RPMI7951 (cell line): ENCODE measurements at places on chromosomes 3 and 15.

DNA sequence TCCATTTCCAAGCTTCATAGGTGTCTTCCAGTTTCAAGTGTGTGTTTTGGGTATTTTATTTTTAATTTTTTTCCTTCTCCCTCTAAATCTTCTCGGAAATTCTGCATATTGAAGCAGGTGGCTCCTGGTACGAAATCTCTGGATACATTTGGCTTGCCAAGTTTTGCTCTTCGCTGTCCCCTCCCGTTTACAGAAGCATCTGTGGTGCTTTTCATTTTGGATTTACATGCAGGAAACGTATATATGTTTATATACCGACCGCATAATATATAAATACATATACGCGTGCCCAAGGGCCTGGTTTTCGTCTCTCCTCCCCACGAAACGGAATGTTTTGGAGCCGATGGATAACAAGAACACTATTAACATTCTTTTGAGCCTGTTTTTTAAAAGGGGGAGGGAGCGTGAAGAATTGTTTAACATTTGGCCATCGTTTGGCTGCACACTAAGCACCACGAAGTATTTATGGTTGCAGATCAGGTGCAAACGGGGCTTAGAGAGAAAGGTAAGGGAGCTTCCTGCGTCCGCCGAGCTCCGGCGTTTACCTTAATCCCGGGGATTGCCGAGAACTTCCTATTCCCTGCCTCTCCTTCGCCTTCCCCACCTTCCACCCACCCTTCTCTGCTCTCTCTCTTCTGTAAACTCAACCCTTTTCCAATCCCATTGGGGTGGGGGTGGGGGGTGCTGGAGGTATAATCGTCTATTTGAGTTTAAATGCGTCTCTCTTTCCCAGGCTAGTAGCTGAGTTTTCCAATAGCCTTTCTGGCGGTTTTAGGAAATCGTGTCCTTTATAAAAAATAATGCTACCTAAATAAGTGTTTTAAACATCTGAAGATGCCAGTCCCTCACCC, 1.1 kb upstream of the NLGN1 start:
- DNase-seq, result no peak

DNA sequence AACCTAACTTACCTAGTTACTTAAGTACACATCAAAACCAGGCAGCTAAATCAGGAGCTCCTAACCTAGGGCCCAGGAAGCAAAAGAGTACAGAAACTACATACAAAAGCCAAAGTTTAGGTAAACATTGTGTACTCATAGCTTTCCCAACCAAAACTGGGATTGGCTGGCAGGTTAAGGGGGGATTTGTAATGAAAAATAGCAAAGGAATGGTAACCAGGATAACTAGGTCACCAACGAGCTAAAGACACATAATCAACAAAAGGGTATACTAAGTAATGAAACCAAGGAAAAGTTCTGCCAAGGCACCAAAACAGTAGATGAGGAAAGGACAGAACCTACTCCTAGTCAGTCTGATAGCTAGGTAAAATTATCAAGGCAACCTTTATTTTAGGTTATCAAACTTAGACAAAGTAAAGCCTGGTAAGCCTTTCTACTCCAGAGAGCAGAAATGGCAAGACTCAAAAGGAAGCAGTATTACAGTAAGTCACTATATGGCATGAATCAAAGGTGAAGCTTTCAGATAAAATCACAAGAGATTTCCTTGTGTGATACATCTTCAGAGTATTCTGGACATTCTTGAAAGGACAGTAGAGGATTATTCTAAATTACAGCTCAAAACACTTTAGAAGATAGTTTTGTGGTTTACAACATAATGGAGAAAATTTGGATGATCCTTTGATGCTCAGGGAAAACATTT, 10.2 kb downstream of the TRA2B start:
- DNase-seq, result no peak

- DNase-seq, result no peak
Measured at GRCh38 chr15:33330931-33331330, 20.2 kb downstream of the RYR3 start.

DNA sequence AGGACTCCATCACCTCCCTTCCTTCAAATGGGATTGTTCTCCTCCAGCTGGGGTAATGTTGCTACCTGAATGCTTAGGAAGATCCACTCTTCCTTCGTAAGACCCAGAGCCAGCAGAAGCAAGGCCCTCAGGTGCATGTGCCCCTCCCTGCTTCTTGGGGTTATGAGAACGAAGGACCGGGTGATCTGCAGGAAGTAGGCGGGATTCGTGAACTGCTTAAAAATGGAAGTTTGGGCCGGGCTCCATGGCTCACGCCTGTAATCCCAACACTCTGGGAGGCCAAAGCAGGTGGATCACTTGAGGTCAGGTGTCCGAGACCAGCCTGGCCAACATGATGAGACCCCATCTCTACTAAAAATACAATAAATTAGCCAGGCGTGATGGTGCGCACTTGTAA, 8.0 kb downstream of the TLR9 start:
- no peak for DNase-seq

- peak; percentile 98 for DNase-seq
Measured at GRCh38 chr3:41267975-41268640, 68.8 kb downstream of the CTNNB1 start.

GRCh38 chr3:16136055-16136454, 38.4 kb upstream of the GALNT15 start:
- peak; percentile 30 for DNase-seq

- no peak for DNase-seq
Measured at GRCh38 chr3:152672320-152672649, 162.6 kb upstream of the P2RY1 start.
